Skeletal muscle cell (primary cell): ENCODE measurements at places on chromosomes 4 and X.

- no peak for DNase-seq
Measured at GRCh38 chr4:105451346-105451745, 22.5 kb downstream of the PPA2 start.

DNA sequence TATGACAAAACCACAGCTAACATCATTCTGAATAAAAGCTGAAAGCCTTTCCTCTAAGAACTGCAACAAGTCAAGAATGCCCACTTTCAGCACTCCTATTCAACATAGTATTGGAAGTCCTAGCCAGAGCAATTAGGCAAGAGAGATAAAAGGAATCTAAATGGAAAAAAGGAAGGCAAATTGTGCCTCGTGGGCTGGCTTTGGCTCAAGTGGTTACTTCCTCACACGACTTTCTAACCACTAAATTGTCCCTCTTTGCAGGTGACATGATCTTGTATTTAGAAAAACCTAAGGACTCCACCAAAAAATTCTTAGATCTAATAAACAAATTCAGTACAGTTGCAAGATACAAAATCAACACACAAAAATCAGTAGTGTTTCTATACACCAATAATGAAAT lies 57.2 kb downstream of the SCML2 start:
- no peak for DNase-seq

GRCh38 chr4:38009949-38010348 lies 49.8 kb downstream of the PTTG2 start:
- DNase-seq, result no peak

- no peak for DNase-seq
Measured at GRCh38 chrX:101217689-101218088, 1.9 kb upstream of the DRP2 start.

GRCh38 chr4:87366521-87367162 lies 24.3 kb downstream of the HSD17B11 start:
- no peak for DNase-seq

- peak; percentile 24 for DNase-seq
Measured at GRCh38 chr4:107183155-107183774, 147.2 kb upstream of the DKK2 start.

DNA sequence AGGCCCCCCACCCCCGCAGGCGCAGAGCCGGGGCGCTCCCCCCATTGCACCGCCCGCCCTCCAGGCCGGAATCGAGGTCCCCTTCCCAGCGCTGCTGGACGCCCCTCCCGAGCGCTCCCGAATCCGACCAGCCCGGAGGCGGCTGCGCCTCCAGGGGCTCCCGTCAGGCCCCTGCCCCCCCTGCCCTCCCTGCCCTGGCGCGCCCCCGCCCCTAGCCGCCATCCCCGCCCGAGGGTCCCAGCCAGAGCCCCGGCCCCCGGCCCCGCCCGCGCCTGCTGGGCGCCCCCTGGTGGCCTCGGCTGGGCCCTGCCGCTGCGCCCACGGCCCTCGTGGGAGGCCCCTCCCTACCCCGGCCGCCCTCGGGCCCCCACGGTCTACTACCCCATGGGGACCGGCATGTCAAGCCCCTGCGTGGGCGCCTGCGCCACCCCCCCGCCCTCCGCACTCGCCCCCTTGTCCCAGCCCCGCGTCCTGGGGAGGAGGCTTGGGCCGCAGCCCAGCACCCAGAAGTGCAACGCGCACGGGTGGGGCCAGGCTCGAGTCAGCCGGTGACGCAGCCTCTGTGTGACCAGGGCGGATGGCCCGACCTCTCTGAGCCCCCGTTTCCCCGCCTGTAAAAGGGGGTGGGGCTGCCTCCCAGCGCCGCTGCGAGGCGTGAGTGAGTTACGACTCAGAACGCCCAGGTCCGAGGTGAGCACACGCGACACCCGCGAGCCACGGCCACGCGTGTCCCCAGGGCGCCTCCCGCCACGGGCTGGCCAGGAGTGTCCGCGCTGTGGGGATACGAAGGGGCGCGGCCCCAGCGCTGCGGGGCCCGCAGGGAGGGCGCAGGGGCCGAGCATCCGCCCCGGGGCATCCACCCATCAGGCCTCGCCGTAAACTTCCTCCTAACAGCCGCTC lies 104.9 kb downstream of the FAM53A start:
- DNase-seq, result peak; percentile 19

DNA sequence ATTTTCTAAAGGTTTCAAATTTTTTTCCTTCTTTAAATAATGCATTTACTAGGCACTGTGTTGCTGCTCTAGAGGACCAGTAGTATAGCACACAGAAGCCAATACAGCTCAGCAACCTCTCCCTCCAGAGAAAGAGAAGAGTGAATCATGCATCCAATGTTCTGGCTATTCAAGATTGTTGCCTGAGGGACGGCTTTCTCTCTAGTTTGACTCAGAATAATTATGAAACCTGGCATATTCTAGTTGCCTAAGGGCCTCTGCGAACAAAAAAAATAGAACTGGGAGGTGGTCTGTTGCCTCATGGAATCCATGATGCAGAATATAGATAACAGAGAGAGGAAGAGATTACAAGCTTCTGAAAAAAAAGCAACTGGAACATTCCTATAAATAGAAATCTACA lies 1233.3 kb upstream of the PABPC4L start:
- DNase-seq, result no peak

- DNase-seq, result no peak
Measured at GRCh38 chr4:23856630-23857029, 33.2 kb downstream of the PPARGC1A start.

GRCh38 chrX:119871245-119871598 lies 311 bp downstream of the RNF113A start:
- no peak for DNase-seq

- no peak for DNase-seq
Measured at GRCh38 chrX:45876206-45876605, 669.0 kb downstream of the ZNF674 start.

DNA sequence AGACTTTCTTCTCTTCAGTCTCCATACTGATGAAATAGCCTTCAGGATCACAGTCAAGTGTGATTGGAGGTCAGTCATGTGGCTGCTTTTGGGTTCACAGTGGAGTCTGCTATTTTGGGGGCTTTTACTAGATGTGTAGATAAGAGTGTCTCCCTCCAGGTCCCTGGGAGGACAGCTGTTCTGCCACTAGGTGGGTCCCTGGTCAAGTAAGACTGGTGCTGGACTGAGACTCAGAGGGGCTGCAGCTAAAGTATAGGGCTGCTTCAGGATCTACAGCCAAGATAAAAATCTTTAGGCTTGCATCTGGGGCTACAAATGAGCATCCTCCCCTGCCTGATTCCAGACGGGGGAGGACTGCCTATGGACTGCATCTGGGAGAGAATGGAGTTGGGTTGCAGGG lies 200.7 kb upstream of the ANKRD50 start:
- no peak for DNase-seq

DNA sequence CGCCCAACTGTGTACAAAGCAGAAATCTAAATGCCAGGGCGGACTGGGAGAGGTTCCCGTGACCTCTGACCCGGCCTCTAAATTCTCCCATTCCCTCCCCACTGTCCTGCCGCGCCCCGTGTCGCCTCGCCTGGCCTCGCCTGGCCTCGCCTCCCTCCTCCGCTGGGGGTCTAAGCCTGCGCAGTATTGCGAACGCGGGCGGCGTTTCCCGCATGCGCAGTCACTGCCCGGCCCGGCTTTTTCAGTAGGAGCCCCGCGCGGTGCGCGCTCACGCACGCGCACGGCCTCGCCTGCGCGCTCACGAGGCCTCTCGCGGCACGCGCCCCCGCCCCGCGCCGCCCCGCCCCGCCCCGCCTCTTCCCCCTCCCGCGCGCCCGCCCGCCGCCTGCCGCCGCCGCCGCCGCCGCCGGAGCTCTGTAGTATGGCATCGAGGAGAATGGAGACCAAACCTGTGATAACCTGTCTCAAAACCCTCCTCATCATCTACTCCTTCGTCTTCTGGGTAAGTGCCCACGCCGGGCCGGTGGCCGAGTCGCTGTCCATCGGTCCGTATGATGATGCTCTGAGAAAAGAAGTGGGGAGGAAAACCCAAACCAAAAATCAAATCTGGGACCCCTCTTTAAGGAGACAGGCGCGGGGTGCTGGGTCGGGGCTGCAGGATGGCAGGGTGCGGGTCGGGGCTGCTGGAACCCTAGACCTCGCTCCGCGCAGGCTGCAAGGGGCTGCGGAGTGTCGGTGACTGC lies at the start of gene TSPAN7:
Gene TSPAN7 (plus strand): TSS at position 417 of the 743 bp plus-strand sequence. CDS start 5 bp downstream, at position 422.
- DNase-seq, result peak; percentile 19

- DNase-seq, result no peak
Measured at GRCh38 chr4:1018147-1019020, 7.0 kb downstream of the FGFRL1 start.

DNA sequence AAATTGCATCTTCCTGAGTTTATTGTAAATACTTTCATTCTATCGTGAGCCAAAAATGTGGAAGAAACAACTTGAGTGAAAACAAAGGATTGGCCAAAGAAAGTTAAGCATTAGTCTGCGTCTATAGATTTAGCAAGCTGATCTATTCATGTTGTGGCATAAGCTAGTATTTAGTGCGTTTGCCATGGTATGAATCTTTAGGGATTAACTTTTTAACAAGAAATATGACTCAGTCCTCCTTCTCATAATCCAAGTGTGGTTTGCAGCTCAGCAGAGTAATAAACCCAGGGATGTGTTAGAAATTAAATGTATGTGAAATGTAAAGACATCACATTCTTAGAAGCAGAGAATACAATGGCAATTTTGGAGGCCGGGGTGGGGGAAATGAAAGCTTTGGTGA lies 1110.9 kb downstream of the NLGN4X start:
- no peak for DNase-seq

- no peak for DNase-seq
Measured at GRCh38 chr4:39054497-39054896, 7.5 kb upstream of the KLHL5 start.

- DNase-seq, result no peak
Measured at GRCh38 chr4:115537387-115537786, 424.0 kb upstream of the NDST4 start.

- no peak for DNase-seq
Measured at GRCh38 chr4:22240814-22241213, 275.1 kb downstream of the ADGRA3 start.

DNA sequence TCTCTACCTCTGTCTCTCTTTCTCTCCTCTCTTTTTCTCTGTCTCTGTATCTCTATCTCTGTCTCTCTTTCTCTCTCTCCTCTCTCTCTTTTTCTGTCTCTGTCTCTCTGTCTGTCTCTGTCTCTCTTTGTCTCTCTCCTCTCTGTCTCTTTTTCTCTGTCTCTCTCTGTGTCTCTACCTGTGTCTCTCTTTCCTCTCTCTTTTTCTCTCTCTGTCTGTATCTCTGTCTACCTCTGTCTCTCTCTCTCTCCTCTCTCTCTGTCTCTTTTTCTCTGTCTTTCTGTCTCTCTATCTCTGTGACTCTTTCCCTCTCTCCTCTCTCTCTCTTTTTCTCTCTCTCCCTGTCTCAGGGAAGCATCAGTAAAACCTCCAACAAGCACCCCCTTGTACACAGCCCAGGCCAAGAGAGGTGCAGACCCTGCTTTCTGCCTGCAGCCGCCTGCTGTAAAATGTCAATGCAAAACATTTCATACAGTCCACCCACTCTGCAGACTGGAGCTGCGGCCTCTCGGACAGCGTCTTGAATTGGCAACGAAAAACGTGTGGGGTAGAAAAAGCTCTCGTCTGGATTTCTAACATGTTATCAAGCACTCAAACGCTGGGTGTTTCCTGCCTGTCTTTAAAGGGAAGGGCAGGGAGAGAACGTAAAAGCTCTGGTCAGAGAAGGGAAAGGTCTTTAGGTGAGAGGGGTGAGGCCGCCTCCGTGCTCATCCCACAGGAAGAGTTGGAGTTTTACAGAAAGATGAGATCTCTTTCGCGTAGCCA lies 3.7 kb upstream of the SHOX start:
- no peak for DNase-seq

DNA sequence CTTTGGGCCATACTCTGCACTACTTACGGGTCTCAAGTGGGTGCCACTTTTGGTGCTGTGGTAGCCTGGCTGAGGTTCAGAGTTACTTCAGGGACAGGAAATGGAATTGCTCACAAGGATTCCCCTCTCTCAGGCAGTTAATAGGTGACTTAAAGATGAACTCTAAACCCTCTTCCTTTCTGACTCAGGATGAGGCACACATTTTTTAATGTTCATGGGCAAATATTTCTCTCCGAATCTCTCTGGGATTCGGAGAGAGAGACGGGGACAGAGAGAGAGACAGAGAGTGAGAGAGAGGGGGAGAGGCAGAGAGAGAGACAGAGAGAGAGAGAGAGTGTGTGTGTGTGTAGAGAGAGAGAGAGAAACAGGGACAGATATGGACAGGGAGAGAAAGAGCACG lies 79.8 kb downstream of the NYX start:
- DNase-seq, result no peak

DNA sequence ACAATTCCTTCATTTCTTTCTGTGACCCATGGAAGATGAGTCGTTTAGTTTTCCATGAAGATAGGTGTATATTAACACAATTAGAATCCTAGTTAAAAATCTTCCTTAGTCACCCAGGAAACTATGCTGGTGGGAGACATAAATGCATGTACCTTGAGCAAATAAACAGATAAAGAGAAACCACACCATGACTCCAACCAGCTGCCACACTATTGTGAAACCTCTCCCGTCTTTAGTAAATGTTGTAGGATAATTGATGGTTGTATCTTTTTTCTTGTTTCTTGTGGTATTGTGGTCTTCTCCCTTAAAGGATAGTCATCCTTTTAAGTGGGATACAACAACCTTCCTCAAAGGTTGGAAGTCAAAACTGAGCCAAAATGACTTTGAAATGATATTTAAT lies 103.8 kb upstream of the LEF1 start:
- DNase-seq, result peak; percentile 13

- DNase-seq, result no peak
Measured at GRCh38 chr4:113371111-113371510, 321.7 kb downstream of the ANK2 start.

GRCh38 chr4:55545151-55545550 lies 1.6 kb downstream of the CLOCK start:
- no peak for DNase-seq

GRCh38 chrX:118286066-118286762 lies 59.7 kb upstream of the WDR44 start:
- DNase-seq, result no peak

DNA sequence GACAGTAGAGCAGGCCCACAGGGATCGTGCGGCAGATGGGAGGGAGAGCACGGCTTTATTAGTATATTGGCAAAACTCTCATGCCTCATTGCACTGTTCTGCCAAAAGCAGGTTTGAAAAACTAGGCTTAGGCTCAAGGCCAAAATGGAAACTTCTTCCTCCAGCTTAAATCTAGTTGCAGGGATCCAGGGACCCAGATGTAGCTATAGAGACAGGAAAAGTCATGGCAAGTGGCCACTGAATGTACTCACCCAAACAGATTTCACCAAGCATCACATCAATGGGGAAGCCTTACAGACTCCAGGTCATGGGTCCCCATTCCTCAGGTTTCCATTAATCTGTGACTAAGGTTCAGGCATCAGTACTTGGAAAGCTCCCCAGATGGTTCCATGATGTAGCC lies 149.2 kb downstream of the STK32B start:
- DNase-seq, result no peak

DNA sequence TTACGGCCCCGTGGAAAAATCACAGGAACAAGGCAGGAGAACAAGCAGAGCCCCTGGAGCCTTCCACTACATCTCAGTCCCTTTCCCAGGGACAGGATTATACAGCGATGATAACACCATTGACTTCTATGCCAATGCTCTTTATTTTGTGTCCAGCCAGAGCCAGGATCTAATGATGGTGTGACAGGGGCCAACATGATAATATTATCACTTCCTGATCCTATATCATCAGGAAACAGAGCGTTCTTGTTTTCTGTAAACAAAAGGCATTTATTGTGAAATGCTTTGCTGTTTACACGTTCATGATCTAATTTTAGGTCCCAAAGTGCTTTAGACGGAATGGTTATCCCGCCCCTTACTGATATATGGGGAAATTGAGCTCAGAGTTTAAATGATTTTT lies 12.8 kb downstream of the TMPRSS11E start:
- DNase-seq, result no peak

GRCh38 chrX:23756165-23756564 lies 13.1 kb upstream of the ACOT9 start:
- DNase-seq, result no peak

GRCh38 chr4:100114909-100115308 lies 75.4 kb downstream of the DDIT4L start:
- no peak for DNase-seq
